ENCODE measurements at places on chromosomes 1 and 21.

- DNase-seq: no peak
These were observed 773 bp upstream of the DDX59 start for GRCh38 chr1:200670242-200671118.

DNA sequence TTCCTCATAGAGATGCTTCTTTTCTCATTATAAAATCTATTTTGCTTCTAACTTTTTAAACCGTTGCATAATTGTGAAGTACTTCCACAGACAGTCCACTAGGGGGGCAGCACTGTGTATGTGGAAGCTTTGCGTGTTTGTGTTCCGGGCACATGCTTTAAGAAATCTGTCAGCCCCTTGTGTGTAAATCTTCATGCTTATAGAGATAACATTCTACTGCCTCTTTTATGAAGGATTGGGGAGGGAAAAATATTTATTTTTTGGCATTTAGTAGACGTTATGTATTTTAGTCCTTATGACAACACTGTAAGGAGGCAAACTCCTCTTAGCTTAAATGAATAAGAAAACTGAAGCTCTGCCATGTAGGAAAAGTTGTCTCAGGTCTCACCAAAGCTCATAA is 157.3 kb upstream of the PTGFR start:
- no peak for DNase-seq

DNA sequence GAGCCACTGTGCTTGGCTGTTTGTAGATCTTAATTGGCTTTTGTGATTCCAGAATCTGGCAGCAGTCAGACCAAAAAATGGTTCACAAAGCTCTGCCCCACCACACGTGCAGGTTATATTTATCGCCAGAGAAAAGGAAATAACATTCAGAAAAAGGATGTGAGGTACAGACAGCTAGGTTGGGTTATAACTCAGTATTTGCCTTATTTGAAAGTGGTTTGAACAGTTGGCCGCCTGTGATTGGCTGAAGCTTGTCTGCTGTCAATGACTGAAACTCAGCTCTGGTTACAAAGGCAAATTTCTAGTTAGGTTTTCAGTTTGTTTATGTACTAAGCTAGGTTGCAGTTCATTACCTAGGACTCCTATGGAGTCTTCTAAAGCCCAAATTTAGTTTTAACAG is 9.6 kb downstream of the SH3BGR start:
- no peak for DNase-seq

DNA sequence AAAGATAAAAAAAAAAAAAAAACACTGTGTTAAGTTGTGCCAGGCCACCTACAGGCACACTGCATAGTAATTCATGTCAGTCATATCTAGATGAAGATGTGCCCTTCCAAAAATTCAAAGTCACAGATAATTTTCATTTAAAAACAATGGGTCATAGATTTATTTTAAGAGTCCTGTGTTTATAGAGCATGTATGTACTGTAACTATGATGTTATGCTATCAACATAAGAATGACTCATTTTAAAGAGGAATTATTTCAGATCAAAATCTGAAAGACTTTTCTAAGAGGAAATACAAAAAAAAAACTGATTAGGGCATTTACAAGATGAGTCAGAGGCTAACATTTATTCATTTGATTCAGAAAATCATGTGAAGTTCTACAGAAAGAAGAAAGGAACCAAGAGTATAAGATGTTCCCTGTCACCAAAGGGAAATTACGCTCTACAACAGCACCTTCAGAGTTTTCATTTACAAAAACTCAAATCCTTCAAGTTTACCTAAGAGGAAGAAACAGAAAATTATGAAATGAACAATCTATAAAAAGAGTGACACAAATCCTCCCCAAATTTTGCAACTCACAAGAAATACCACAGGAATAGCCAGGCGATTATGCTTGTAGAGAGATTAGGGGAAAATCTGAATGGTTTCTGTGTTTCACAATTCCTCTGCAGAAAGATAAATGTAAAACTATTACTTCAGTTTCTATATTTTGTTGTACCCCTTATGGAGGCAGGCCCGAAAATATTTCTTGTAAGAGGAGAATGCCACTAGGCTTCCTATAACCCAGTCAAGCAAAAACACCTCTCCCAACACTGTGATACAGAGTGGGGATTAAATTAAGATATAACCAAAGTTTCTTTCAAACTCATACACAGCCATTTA is 13.8 kb downstream of the TP53BP2 start:
- no peak for DNase-seq

DNA sequence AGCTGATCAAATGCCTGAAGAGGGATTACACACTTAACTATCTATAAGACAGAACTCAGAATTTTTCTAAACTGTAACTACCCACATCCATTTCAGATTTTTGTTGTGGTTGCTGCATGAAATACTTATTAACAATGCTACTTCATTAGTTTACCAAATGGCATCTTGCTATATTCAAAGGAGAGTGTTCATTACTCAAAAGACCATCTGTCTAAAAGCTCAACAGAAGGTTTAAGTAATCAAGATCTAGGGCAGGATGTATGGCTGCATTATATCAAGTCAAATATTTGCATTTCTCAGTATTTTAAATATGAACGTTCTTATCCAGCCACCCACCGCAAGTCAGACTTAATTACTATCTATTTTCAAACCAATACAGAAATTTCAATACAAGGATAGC is 79.9 kb downstream of the SIPA1L2 start:
- DNase-seq: no peak

DNA sequence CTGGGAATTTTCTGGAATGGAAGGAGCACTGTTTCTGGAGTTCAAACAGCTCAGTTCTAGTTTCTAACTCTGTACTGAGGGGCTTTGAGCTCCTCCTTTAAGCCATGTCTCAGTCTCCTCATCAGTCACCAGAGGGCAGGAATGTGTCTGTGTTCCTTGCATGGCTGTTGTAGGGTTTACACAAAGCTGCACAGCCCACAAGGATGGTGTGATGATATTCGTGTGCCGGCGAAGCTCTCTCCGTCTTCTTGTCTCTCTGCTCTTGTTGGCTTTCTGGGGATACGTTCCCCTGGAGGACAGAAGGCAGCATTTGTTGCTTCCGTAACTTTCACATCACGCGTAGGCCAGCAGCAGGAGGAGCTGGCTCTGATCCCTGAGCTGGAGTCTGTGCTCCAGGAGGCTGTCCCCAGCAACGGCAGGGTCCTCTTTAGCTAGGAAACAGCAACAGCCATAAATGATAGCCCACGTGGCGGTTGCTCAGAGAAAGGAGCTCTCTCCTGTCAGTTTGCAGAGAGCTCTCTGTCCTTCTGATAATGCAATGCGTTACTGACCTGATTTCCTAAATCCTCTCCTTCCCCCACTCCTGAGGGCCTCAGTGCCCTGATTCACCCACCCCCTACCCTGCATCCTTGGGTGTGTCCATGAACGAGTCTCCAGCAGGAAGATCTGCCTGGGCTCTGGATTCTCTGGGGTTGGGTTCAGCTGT is 189.2 kb upstream of the VAMP3 start:
- no peak for DNase-seq

Measured in activated effector memory CD4-positive, alpha-beta T cell treated with Interleukin-2 at 50 U/mL for 16 hours (primary cell).